NCI-H748 treated with DMSO at 0.1 percent for 48 hours (cell line): ENCODE measurements at places on chromosomes 7 and 10.

GRCh38 chr10:99975942-99976809 is 33.6 kb downstream of the DNMBP start:
- no peak for DNase-seq

- no peak for DNase-seq
These were observed 241.5 kb downstream of the PCDH15 start for GRCh38 chr10:54559498-54559897.

GRCh38 chr10:102710609-102711008 is 3.6 kb downstream of the ARL3 start:
- no peak for DNase-seq

- no peak for DNase-seq
These were observed 15.3 kb downstream of the JAZF1 start for GRCh38 chr7:28165261-28165660.

DNA sequence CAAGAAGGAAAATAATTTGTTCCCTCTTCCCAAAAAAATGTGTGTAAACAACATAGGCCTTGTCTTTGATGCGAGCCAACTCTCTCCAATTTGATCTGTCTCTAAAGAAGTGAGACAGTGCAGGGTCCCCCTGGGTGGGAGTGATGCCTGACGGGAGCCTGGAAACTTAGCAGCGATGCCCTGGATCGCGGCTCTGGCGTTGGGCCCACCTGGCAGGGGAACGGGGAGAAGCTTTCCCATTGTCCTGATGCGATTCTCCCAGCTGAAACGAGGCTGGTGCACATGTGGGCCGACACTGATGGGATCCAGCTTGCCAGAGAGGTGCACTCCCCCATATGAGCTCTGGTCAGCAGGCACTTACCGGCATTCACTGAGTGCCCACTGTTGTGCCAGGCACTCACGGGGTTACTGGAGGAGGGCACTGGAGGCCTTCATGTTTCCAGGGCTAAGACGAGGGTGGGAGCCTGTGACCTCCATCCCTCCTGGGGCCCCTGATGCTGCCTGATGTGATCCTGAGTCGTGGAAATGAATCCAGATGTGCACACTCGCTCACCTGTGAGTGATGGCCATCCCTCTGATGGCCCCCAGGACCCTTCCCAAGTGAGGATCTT is 132.8 kb downstream of the PTPN20 start:
- DNase-seq: no peak

DNA sequence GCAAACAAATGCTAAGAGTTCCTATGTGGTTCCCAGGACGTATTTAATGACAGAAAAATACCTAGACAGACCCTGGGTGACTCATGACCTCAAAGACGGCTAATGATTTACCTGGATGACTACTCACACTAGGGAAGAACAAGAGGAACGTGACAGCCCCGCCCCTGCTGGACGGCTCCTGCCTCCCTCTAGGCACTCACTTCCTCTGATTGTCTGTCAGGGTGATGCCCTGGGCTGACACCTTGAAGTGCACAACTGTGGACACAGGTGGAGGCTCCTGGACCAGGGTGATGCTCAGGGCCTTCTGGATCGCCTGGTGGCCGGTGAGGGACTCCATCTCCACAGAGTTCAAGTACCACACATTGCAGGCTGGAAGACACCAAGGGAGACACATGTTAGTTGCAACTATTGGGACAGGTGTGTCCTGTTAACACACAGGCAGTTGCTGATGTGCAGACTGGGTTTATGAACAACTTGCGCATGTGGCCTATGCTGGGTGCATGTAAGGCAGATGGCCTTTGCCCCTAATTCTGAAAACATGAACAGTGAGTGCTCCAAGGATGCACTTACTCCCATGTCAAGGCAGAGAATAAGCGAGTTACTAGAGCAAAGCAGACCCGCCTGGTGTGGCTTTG is 298.3 kb downstream of the TNS3 start:
- DNase-seq: no peak

DNA sequence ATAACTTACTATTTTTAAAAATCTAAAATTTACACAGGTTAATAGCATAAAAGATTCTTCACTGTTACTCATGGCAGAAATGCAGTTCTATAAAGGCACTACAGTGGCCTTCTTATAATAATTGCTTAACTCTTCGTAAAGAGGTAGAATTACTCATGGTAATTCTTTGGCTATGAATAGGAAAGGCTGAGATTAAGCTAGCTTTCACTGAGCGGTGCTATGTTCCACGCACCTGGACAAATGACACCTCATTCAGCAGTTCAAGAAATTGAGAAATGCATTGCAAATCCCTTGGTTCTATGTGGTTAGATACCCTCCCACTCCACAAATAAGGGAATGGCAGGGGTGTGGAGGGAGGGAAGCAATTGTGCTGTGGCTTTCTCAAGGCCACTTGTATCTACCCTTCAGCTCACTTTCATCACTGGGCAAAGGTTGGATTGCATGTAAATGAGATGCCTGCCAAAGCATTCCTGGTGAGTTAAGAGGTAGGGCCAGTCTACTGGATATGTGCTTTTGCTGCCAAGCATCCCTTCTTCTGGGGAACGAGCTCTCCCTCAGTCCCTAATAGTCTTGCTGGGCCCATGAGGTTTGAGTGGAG is 210.9 kb downstream of the TEX36 start:
- no peak for DNase-seq

DNA sequence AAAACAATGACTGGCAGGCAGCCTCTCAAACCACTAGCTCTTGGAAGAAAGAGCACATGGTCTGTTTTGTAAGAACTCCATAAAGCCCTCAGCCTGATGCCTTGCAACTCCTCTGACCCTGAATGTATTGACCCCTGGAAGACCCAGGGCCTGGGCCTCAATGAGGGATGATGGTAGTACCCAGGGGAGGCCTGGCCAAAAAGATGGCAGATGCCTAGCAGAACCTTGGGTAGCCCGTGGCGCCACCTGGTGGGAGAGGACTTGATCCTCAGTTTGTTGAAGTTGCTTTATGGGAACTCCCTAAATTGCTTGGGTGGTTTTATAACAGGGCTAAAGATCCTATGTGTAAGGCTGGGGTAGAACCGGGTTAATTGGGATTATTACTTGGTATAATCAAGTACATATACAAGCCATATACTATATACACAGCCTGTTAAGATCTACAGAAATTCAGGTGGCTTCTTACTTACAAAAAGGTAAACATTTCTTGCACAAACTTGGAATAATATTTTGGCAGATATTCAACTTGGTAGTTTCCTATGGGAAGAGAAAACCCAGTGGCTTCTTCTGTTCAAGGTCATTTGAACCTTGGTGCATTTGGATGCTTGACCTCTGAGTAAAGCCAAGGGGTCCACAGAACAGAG is 95.8 kb upstream of the CACUL1 start:
- DNase-seq: peak; percentile 25

DNA sequence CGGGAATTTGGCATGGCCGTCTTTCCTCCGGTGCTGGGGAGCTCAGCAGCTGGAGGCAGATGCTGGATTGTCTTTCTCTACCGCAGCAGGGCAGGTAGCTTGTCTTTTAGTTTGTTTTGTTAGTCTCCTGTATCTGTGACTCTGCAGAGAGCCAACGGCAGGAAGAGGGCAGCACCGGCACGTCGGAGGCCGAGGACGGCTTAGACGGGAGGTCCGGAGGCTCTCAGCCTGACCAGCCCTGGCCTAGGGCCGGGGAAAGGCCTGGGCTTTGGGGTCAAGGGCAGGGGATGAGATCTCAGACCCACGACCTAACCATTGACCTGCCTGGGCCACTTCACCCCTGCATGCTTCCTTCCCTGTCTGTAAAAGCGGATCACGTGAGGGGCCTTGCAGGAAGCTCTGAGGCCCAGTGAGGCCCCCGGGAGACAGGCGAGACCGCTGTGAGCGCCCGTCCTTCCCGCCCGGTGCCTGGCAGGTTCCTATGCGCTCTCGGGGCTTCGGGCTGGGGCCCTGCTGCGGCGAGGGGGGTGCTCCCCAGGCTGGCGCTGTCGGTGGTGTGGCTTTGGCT is 72.7 kb downstream of the LHPP start:
- no peak for DNase-seq

DNA sequence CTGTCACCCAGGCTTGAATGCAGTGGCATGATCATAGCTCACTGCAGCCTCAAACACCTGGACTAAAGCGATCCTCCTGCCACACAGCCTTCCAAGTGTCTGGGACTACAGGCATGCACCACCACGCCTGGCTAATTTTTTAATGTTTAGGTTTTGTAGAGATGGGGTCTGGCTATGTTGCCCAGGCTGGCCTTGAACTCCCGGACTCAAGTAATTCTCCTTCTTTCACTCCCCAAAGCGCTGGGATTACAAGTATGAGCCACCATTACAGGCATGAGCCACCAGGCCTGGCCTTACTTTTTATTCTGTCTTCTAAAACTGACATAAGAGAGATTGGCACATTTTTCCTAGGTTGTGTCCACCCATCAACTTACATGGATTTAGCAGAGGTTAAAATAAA is 33.3 kb downstream of the TACC2 start:
- no peak for DNase-seq

DNA sequence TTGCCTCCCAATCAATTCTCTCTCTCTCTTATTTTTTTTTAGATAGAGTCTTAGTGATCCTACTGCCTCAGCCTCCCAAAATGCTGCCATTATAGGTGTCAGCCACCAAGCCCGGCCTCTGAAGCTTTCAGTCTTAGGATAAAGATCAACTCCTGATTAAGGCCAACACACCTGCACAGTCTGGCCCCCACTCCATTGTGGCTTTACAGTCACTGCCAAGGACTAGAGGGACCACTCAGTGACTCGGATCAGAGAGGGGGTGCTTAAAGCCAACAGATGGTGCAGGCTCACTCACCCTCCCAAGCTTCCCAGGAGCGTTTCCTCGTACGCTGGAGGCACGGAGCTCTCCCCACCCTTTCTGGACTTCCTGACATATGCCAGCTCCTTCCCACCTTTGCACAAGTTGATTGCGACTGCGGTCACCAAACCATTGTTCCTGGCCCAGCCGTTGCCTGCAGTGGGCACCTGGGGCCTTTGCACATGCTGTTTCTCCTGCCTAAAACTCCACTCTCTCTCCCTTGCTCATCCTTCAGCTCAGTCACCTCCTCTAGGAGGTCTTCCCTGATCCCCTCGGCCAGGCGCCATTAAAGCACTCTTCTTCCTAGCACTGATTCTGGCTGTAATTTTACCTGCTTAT is 1.7 kb upstream of the CDH23 start:
- DNase-seq: no peak

DNA sequence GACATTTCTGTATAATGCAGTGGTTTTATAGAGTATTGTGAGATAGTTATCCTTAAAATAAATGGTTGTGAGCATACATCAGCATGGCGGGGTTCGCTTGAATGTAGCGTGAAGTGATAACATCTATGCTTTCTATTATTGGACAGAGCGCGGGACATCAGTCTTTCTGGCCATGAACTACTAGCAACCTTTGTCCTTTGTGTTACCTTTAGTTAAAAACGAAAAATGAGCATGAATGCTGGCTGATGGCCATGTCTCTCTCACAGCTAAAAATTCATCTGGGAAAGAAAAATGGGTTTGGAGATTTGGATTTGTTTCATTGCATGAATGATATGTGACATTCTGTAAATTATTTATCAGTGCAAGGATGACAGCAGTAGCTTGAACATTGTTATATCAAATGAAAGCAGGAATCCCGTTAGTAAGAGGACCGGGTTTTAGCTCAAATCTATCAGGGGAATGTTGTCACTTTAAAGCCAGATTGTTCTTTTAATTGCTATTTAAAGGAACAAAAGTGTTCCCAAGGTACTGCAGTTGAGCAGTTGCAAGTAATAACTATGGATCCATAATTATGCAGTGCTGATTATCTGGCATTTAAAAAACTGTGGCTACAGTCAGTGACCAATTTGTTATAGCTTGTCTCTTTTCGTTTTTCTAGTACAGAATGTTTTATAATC is 131.0 kb downstream of the KAT6B start:
- no peak for DNase-seq

DNA sequence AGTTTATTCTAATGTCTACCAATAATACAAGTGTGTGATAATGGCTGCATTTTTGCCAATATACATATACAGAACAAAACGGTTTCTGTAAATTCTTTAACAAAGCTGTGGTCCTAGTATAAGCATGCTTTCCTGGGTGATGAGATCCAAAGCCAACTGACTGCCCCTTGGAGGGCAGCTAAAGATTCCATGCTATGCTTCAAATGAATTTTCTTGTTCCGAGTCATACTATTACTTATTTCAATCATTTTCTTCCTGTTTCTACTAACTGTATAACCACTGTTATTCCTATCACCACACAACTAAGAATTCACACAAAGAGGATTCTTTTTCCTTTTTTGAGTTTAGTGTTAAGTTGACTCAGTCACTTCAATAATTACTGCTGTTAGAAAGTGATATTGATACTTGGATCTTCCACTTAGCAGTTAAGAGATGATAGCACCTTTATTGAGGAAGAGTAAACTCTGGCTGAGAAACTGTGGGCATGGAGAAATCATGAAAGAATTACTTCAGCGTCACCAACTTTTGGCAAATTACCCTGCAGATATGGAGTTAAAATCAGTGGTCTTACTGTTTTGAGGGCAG is 197.5 kb downstream of the ARL4A start:
- no peak for DNase-seq

- no peak for DNase-seq
These were observed 222.7 kb upstream of the ZMIZ1 start for GRCh38 chr10:78846071-78846470.

DNA sequence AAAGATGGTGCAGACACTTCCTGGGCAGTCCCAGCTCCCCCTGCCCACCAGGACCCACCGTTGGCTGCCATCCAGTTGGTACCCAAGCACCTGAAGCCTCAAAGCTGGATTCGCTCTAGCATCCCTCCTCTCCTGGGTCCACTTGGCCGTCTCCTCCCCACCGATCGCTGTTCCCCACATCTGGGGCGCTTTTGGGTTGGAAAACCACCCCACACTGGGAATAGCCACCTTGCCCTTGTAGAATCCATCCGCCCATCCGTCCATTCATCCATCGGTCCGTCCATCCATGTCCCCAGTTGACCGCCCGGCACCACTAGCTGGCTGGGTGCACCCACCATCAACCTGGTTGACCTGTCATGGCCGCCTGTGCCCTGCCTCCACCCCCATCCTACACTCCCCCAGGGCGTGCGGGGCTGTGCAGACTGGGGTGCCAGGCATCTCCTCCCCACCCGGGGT is 14.5 kb upstream of the LIMK1 start:
- DNase-seq: no peak

GRCh38 chr10:111161109-111161874 is 84.5 kb downstream of the ADRA2A start:
- DNase-seq: no peak

- peak; percentile 1 for DNase-seq
These were observed 687.8 kb downstream of the IPMK start for GRCh38 chr10:57579926-57580325.

DNA sequence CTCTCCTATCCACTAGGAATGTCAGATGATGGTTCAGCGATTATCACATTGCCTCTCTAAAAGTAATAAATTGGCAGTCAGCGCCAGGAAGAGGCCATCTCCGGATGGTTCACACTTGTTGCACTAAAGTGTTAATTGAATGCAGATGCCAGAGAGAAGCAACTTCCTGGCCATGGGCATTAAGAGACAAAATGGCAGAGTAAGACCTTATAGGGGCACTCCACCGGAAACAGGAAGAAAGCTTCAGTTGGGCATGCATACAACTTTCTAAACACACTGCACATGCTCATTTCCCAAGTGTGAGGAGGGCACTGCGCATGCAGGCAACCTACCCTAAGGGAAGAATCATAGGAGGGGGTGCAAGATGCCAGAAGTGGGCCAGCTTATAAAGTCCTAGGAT is 71.7 kb upstream of the AUTS2 start:
- DNase-seq: no peak
